Muscle of back (tissue), 13 donors: ENCODE measurements at places on chromosomes 3 and 15.

- no peak for DNase-seq
Observed at GRCh38 chr3:113070681-113071113, 79.9 kb downstream of the GTPBP8 start.

DNA sequence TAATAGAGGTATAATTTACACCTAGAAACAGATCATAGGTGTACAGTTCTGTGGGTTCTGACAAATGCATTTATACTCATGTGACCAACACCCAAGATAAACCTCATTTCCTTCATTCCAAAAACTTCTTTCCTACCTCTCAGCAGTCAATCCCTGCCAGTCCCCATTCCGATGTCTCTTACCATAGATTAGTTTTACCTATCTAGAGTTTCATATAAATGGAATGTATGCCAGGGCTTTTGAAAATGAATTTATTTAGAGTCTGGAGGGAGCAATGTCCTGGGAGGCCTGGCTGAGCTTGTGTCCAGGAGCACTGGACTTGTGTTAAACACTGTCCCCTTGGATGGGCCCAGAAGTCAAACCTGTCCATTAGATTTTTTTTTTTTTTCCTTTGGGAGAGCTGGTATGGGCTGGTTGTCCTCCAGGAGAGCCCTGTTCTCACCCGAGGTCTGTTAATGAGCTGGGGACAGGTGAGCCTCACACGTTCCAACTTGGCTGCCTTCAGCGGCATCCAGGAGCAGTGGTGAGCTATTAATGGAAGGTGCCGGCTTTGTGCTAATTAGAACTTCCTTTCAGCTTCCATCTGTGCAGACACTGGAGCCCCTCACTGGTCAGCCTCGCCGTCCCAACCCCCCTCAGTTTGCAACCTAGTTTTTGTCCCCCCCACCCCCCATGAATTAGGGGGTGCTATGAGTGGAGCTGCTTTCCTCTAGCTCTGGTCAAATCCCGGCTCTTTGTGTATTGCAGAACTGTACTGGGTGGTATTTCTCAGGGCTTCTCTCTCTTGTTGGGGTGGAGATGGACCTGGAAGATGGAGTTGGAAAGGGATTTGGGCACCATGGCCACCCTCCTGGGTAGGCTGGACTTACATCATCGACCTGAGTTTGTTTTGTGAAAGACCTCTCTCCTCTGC is 40.7 kb upstream of the POLG start:
- DNase-seq, result no peak

- DNase-seq, result no peak
Observed at GRCh38 chr3:126998320-126998719, 15.4 kb downstream of the PLXNA1 start.

DNA sequence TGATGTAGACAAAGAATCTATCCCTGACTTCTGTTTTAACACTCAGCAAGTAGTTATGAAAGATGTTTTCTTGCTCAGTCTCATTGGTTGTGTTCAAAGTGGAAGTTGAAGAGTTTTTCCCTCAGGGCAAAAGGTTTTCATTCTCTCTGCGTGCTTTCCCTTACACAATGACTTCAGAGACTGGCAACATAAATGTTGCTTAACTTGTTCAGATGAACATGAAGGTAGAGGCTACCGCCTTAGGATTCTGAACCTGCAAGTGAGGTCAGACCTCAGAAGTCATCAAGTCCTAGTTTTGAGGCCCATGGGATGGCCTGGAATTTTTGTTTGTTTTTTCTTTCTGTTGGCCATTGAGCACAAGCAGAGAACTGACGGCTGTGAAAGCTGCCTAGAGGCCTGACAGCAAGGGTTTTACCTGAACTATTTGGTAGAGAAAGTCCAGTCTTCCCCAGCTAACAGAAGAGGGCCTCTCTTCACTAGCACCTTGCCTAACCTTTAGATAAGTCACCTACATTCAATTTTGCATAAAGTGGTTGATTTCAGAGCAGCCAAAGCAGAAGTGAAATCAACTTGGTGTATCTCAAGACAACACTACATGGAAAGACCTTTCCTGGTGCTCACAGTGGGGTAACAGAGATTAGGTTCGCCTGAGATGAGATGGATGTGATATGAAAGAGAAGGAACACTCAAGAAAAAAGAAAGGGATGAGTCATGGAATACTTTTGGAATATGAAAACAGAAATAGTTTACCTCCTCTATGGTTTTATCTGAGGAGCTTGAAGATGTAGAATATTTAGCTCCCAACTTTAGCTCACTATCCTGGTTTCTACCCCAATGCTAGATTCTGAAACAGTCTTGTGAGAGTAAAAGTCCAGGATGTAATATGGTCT is 53.6 kb upstream of the AP4E1 start:
- no peak for DNase-seq

DNA sequence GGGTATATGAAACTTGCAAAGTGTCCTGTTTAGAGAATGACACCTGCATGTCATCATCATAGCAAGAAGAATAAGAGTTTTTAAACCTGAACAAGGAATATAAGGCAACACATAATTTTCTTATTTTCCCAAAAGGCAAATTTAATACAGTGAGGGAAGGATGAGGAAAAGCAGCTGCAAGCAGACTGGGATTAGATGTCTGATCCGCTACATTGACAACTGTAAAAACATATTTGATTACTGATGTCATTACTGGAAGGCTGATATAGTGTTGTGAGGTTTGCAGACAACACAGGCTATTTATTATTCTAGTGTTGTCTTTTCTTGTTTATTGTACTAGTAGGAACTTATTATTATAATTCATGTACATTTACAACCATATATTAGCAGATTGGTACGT is 528.7 kb downstream of the ZIC1 start:
- no peak for DNase-seq

DNA sequence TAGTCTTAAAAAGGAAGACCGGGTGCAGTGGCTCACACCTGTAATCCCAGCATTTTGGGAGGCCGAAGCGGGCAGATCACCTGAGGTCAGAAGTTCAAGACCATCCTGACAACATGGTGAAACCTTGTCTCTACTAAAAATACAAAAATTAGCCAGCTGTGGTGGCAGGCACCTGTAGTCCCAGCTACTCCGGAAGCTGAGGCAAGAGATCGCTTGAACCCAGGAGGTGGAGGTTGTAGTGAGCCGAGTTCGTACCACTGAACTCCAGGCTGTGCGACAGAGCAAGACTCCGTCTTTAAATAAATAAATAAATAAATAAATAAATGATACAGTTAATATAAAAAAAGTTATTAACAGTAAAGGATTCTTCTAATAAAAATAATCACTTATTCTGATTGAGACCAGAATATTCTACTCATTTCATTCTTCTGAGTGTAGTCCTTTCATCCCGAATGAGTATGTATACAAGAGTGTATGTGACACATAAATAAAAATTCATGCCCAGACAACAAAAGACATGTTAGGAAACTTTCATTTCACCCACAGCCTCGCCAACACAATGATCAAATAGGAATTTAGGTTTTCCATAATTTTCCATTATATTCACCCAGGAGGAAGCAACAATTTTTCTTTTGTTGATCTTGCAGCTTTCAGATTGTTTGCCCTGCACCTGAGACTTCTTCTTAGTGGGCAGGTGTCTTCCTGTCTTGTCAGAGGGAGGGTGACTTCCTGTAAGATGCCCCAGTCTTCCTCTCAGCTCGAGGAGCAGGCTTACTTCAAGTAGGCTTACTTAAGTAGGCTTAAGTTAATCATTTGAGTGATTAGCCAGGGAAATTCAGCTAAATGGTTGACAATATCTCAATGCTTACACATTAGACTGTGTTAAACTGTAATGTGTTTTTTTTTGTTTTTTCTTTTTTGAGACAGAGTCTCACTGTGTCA is 7.8 kb upstream of the NUP210 start:
- DNase-seq, result no peak

DNA sequence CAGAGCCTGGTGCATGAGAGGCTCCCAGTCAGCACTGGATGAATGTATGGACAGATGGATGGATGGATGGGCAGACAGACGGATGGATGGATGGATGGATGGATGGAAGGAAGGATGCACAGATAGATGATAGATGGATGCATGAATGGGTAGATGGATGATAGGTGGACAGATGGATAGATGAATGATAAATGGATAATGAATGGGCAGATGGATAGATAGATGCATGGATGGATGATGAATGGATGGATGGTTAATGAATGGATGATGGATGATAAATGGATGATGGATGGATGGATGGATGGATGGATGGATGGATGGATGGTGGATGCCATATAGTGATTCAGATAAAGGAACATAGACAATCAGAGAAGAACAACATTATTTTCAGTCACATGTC is 71.0 kb downstream of the SLC6A11 start:
- DNase-seq, result no peak

DNA sequence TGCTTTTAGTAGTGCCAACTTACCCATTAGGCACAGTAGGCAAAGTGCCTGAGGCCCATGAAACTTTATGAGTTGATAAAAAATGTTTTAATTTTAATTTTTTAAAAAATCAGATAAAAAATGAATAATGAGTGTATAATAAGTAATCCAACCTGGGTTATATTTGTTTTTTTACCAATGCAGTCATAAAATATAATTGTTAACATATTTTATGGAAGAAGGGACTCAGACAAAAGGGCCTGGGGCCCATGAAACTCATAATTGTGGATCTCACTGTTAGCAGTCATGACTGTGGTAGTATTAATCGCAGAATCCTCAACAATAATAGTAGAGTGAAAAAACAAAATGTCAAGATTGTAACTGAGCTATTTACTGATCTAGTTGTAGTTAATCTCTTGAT is 16.8 kb upstream of the TNFSF10 start:
- DNase-seq, result no peak

- DNase-seq, result no peak
Observed at GRCh38 chr3:94693997-94694640, 631.3 kb downstream of the NSUN3 start.

- DNase-seq, result no peak
Observed at GRCh38 chr3:23663661-23664186, 142.0 kb upstream of the UBE2E1 start.

GRCh38 chr3:14788644-14789043 is 30.1 kb upstream of the FGD5 start:
- DNase-seq, result no peak

DNA sequence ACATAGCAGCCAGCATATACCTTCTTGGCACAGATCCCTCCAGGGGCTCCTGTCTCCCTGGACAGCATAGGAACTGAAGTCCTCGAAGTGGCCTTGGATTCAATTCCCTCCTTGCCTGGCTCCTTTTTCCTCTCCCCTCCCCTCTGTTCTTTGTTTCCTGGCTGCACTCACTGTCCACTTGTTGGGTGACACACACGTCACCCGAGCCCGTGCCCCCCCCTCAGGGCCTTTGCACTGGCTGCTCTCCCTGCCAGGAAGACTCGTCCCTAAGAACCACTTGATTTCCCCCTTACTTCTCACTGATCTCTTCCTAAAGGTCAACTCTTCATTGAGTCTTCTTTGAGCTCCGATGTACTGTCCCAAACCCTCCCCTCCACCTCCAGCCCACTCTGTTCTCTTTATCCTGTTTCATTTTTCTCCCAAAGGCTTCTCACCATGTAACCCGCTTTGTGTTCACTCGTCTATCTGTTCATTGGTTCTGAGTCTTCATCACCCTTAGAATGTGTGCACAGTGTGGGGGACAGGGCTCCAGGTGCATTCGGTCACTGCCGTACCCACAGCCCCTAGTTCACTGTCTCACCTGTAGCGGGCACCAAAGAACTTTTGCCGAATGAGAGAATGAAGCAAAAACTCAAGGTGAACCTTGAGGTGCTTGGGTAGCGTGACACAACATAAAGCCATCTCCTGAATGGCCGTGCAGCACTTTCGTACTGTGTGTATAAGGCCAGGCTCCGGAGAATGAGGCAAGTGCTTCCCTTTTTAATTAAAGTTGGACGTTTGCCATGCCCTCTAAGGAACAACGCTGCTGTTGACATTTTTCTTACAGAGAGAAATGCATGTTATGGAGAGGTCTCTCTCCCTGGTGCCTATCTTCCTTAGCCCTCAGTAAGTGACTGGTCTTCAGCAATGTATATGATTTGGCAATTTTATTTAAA is 74.0 kb downstream of the CHRNA7 start:
- DNase-seq, result no peak

GRCh38 chr15:58934521-58934920 is 1.0 kb upstream of the SLTM start:
- DNase-seq, result no peak

GRCh38 chr3:34851137-34851536 is 788.2 kb upstream of the ARPP21 start:
- DNase-seq, result no peak

- no peak for DNase-seq
Observed at GRCh38 chr3:74808506-74809275, 194.2 kb upstream of the CNTN3 start.

GRCh38 chr15:92807971-92808571 is 92.1 kb upstream of the CHD2 start:
- no peak for DNase-seq
